T-helper 22 cell (primary cell): ENCODE measurements at places on chromosomes 2 and 18.

DNA sequence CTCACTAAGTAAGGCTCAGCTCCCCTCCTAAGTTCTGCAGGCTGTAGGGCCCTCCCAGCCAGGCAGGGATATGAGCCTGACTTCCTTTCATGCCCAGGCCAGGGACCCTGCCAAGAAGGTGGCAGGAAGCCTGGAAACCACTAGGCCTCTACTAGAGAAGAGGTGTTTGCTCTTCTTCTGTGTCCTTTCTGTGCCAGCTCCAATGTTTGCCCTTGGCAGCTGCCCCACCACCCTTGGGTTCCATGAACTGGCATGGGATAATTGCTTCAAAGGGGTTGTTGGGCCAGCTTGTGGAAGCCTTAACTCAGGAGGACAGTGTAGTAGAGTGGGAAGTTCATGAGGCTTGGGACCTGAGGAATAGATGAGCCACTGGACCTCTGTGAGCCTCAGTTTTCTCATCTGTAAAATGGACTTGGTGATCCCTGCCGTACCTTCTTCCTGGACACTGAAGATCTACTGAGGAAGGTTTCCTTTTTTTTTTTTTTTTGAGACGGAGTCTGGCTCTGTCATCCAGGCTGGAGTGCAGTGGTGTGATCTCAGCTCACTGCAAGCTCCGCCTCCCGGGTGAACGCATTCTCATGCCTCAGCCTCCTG is 3.9 kb downstream of the SLC35F6 start:
- DNase-seq, result no peak

GRCh38 chr2:203453858-203454451 is 81.1 kb downstream of the RAPH1 start:
- DNase-seq, result no peak

DNA sequence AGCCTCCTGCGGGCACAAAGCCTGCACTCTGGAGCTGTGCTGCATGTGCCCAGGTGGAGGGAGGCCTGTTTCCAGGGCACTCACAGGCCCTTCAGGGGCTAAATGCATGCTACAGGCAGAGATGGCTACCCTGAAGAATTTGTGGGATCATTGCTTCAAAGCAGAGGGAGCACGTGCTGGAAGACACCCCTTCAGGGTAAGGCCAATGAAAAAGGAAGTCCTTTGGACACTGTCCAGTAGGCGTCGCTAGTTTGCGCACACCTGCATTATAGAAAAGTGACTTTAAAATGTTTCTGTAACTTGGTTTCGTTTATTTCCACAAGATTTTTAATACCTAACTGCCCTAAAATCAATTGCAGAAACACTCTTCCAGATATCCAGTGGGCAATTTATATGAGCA is 325.3 kb downstream of the ZNF516 start:
- DNase-seq, result no peak

- DNase-seq, result no peak
Observed at GRCh38 chr2:170815311-170815710, 1.4 kb upstream of the GAD1 start.

DNA sequence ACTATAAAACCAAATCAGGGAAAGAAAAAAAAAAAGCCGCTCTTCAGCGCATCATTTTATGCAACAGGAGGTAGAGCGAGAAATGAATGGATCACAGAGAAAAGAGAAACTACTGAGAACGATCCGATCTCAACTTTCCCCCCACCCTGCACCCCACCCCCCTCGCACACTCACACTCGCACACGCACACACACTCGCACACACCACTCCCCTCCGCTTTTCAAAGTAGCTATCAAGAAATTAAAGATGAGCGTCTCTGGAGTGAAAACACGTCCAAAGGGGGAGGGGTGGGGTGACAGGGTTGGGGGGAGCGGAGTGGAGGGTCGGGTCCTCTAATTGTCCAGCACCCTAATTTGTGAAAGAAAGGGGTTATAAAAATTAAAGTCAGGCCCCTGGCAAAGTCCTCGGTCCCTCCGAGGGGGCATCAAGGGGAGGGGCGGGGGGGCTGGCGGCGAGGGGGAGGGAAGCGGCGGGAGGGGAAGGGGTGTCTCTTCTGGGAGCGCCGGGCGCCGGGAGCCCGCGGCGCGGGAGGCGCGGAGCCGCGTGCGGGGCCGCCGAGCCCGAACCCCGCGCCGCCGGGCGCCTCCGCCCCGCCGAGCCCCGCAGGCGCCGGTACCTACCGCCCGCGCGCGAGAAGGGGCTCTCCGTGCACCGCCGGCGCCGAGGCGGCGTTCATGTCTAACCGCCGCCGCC is 428 bp downstream of the TCF4 start:
- DNase-seq, result no peak

DNA sequence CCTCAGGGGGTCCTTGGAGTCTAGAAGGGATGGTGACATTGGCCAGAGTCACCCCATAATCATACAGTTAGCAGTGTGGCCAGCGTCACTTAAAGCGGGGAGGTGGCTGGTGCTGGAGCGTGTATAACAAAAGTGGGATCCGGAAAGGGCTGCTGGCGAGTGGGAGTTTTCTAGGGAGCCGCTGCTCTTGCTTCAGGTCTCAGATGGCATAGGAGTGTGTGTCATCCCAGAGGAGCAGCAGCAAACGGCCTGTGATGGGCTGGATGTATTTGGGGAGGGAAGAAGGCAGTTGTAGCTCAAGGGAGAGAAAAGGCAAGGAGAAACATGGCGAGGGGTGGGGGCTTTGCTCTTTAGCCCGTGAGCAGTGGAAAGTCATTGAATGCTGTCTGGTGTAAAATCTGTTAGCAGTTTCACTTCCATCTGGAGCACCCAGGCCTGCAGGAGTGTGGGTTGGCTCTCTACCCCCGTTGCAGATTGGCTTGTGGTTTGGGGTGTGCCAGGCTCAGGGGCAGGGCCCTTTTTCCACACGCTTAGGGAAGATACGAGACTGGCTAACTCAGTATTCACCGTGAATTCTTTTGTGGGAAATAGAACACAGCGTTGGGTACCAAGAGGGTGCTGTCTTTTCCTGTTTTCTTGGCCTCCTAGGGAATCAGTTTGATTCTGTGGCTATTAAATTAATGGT is 120.5 kb downstream of the AGAP1 start:
- no peak for DNase-seq

GRCh38 chr18:60549338-60549960 is 176.9 kb upstream of the MC4R start:
- no peak for DNase-seq

- DNase-seq, result no peak
Observed at GRCh38 chr2:170742000-170742399, 26.9 kb downstream of the SP5 start.

- no peak for DNase-seq
Observed at GRCh38 chr2:99727199-99727598, 237.4 kb upstream of the REV1 start.

DNA sequence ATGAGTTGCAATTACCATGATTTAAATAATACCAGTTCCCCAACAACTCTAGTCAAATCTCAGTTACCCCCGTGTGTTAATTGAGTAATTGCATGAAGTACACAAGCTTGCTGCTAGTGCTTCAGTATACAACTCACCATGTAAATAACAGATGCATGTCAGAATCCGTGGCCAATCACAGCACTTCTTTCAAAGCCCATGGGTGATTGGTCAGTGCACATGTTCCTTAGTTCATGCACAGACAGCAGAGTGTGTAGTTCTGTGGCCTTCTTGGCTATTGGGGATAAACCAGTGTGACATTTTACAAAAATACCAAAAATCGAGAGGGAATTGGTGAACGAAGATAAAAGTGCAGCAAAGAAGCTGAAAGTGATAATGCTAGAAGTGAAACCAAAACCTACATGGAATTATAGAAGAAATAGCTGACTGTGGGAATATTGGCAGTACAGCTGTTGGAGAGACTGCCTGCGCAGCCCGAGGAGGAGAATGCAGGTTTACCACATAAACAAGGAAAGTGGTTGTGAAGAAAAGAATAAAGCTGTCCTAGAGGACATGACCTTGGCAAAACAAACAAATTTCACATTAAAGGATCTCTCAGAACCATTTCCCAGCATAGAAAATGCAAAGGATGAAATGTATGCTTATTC is 59.4 kb downstream of the NEDD4L start:
- no peak for DNase-seq

DNA sequence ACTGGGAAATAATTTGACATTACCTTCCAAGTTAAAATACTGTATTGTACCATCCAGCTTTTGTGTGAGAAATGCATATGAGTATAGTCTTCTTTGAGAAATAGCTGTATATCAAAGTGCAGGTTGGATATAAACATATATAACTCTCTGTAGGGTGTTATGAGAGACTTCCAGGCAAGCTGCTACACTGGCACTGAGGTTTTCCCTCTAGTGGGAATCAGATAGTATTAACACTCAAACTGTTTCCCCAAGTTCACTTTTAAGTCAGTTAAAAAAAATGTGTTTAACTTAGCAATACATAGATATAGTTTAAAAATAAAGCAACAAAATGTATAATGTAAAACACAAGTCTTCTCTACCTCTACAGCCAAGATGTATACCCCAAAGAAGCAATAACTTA is 368.4 kb upstream of the SLC8A1 start:
- no peak for DNase-seq

DNA sequence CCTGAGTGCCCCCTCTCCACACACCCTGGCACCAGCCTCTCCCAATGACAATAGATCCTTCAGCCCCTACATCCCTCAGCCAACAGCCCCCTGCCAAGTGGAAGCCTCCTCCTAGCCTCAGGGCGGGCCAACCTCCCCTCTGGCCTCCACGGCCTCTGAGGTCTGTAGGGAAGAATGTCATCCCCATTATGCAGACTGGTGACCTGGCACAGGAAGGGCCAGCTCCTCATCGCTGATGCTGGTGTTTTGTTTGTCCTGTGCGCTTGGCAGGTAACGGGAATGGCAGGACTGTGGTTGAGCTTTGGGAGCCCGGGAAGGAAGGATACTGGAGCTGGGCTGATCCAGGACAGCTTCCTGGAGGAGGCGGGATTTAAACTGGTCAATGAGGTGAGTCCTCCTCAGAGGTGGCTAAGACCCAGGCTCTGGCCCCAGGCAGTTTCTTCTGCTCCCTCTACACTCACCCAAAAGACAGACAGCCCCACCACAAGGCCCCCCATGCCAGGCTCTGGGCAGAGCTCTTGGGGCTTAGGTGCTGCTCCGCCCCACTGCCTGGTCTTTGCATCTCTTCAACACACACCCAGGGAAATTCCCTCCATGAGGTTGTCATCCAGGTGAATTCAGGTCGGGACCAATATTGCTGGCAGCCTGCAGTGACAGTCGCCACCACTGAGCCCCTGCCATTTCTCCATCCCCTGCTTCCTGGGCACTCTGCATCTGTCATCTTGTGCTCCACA is 75.2 kb upstream of the SMAD7 start:
- no peak for DNase-seq

DNA sequence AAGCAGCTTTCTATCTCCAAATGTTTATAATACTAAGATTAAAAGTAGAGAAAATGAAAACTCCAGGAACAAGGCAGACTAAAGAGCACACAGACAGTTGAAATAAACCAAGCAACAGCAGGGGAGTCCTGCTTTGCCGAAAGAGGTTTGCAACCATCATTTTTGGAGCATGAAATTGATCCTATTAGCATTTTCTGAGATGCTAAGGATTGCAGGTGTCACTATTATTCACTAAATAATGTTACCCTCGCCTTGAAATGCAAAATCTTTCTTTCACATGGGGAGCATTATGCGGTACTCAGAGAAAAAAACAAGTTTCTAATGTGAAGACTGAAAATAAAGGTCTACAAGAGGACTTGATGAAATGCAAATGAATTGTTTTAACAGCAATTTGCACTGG is 81.7 kb upstream of the DNAJC10 start:
- DNase-seq, result no peak

DNA sequence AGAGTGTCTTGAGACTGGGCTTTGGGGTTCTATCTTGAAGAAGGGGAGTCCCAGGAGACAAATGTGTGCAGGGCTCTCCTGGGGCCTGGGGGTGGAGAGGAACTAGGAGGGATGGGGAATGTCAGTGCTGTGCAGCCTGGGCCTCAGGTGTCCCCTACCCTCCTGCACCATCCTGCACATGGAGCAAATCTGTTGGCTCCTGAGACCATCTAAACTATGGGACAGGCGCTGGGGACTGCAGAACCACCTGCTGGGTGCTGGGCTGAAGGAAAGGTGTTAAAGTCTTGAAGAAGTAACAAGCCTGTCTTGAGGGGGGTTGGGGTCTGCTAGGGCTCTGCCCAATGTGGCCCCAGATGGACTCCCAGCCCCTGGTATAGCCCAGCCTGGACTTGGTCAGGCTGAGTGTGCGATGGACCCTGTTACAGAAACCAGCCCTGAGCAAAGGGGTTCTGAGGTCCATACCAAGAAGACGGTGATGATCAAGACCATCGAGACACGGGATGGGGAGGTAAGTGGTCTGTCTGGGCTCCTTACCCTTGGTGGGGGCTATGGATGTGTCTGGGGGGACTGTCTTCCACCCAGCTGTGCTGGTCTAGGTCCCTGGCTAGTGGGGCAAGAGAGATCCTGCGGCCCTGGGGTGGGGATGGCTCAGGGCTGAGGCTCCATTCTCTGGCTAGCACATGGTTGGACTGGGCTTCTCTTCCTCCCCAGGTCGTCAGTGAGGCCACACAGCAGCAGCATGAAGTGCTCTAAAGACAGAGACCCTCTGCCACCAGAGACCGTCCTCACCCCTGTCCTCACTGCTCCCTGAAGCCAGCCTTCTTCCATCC is 7.3 kb downstream of the DES start:
- DNase-seq, result no peak

DNA sequence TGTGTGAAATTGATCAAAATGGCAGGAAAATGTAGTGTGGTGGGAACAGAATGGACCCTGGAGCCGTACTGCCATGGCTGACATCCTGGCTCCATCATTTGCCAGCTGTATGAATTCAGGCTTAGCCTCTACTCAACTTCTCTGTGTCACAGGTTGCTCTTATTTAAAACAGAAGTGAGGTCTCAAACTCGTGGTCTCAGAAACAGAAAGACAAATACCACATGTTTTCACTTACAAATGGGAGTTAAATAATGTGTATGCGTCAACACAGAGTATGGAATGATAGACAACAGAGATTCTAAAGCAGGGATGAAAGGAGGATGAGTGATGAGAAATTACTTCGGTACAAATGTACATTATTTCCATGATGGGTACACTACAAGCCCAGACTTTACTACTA is 227.4 kb downstream of the DCC start:
- no peak for DNase-seq

DNA sequence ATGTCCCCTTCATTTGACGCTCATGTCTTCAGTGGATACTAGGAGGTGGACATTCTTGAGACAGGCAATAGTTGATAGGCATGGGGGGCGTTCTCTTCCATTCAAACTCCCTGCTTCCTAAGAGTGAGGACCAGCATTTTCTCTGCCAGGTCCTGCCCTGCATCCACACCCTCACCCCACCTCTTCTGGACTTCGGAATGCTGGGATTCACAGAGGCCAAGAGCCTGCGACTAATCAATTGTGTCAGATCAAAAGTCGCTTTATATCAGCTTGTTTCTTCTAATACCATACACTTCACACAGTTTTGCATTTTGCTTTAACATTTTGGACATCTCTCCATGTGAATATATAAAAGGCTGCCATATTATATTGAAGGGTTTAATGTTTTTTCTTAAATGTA is 210.7 kb downstream of the CCDC102B start:
- no peak for DNase-seq

DNA sequence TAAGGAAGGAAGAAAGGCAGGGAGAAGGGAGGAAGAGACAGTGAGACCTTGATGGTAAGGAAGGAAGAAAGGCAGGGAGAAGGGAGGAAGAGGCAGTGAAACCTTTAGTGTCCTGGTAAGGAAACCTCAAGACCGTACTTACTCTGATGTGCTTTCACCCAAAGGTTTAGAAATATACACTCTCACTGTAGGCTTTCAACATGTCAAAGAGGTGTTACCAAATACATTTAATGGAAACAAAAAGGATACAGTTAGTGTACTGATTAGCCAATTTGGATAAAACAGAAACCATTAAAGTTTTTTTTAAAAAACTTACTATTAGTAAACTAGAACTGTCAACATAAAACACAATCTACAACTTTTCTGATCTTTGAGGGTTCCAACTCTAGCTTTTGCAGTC is 7.1 kb downstream of the FBXO15 start:
- DNase-seq, result no peak
